ENCODE measurements at places on chromosomes 7 and 10. TPM values are rescaled to one million over a fixed set of nuclear protein-coding genes. Genes with fewer than 3 reads are reported as not detected.

FAM237B gene
- total RNA-seq: not detected

LGI1 gene
- total RNA-seq: not detected

HOXA13 gene
- not detected for total RNA-seq

ECHDC3 gene
- 20.0 TPM for total RNA-seq

NUP205 gene
- 66.2 TPM for total RNA-seq

ANKRD30A gene
- total RNA-seq: not detected

ZPBP gene
- total RNA-seq: not detected

SLC26A4 gene
- total RNA-seq: 1.3 TPM

MSRB2 gene
- total RNA-seq: 11.1 TPM

WNT2 gene
- not detected for total RNA-seq

EZH2 gene
- total RNA-seq: 8.1 TPM

LRCH4 gene
- total RNA-seq: 38.0 TPM

FGFBP3 gene
- 0.33 TPM for total RNA-seq

ZNF804B gene
- total RNA-seq: not detected

DKK1 gene
- 166 TPM for total RNA-seq

GPRIN2 gene
- not detected for total RNA-seq

NPFFR1 gene
- not detected for total RNA-seq

GATA3 gene
- total RNA-seq: under 0.01 TPM

ZNF736 gene
- total RNA-seq: 2.7 TPM

MYL7 gene
- total RNA-seq: not detected

LIPF gene
- total RNA-seq: not detected

STAG3 gene
- 0.13 TPM for total RNA-seq

TMEM140 gene
- total RNA-seq: 23.1 TPM

SORCS1 gene
- not detected for total RNA-seq

CPVL gene
- total RNA-seq: 2.6 TPM

WEE2 gene
- not detected for total RNA-seq

STK31 gene
- 0.05 TPM for total RNA-seq

ADAM22 gene
- 0.67 TPM for total RNA-seq

MINDY4 gene
- total RNA-seq: 5.6 TPM

PDZD7 gene
- total RNA-seq: 0.07 TPM

COL1A2 gene
- total RNA-seq: 6.7 TPM
